ENCODE measurements at places on chromosomes 1 and 21.

DNA sequence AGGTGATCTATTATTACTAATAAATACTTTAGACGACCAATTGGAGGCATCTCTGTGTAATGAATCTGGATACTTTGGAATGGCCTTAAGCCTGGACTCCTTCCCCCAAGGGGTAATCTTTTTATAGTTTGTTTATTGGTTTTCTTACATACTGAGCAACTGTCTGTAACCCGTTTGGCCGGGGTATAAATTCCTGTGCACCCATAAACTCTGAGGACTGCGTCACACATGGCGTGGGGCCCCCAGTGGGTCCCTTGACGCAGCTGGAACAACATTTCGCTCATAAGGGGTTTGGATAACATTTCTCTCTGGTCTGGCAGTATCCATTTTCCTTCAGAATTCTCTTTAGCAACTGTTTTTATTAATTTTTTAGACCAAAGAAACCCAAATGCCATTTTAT, 26.5 kb downstream of the SCCPDH start:
- no peak for DNase-seq

DNA sequence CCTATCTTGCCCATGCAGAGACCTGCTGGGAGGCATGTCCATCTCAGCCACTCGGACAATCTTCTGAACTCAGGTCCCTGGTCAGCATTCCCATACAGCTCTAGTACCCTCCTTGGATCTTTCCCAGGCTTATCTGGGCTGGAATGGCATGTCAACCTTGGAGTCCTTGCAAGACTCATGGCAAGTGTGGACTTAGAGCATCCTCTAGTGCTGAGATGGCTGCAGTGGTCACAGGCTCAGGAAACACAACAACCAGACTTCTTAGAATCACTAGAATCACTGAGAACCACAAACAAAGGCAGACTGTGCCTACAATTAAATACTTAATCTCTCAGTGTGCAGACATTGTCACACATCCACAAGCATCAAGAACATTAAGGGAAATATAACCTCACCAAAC, 73.1 kb upstream of the TSHB start:
- DNase-seq: no peak

GRCh38 chr1:93042187-93043056, 36.7 kb upstream of the MTF2 start:
- no peak for DNase-seq

DNA sequence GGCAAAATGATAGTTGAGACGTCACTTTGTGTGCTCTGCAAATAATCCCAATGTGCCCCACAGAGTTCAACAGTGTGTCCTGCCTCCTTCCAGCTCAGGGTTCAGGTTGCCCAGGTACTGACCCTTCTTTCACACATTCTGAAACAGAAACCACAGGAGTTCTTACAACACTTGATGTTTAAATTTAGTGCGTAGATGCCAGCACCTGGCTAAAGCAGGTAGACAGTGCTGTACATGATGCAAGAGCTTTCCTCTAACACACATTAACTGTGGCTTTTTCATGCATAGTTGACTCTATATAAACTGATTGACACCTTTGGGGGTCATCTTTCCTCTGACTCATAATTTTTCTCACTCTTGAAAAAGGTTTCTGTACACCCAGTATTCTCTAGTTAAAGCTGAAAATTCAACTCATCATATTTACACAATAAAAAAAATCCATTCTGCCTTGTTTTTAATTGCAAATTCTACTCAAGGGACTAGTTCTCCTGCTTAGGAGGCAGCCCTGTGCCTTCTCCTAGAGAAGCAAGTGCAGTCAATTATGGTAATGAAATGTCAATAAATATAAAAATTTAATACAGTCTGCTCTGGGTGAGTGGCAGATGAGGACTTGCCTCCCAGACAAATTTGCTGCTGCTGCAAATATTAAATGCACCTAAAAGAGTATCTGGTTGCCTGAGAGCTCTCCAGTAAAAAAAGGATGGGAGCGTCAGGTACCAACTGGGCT, 91.4 kb downstream of the NR5A2 start:
- no peak for DNase-seq

DNA sequence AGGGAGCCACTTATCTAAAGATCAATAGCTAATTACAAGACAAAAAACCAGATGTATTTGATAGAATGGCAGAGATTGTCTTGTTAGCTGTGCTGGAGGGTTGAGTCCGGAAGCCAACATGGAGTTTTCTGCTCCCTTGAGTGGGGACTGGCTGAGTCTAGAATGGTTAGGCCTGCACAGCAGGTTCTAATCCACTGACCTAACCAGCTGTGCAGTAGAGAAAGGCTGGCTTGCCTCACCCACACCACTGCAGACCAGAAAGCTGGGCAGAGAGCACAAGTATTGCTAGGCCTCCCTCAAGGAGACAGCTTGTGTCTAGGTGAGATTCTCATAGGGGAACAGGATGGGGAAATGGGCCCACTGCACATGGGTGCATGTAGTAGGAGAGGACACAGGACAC, 11.7 kb upstream of the GNG12 start:
- no peak for DNase-seq

- no peak for DNase-seq
These were observed 17.0 kb downstream of the GPBP1L1 start for GRCh38 chr1:45669379-45669778.

GRCh38 chr1:47388030-47388890, 27.8 kb upstream of the FOXE3 start:
- DNase-seq: no peak

GRCh38 chr1:43994794-43995790, 3.7 kb downstream of the CCDC24 start:
- DNase-seq: no peak

Data from activated naive CD4-positive, alpha-beta T cell (primary cell).